ENCODE measurements at places on chromosomes 5 and 9.

DNA sequence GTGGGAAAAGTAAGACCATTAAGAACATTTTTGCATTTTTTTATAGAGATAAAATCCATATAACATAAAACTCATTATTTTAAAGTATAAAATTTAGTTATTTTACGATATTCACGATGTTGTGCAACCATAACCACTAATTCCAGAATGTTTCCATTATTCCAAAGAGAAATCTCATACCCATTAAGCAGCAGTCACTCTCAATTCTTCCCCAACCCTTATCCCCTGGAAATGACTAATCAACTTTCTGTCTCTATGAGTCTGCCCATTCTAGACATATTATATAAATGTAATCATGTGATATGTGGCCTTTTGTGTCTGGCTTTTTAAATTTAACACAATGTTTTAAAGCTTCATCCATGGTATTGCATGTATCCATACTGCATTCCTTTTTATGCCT is 115.6 kb upstream of the ADAMTSL1 start:
- no peak for DNase-seq

DNA sequence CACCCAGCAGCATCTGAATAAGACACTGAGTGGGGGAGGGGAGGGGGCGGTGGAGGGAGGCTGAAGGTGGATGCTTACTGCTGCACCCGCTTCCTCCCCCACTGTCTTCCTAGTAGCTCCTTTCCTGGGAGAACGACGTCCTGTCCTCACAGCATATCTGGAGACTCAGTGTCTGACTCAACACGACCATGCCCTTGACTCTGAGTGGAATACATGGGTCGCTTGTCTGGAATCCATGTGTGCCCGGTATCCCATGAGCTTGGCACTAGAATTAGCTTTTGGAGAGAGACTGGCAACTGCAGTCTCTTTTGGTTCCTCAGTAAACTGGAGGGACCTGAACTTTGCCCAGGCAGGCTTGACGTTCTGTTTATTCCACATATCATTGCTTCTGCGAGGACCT is 125.4 kb upstream of the FAM120A start:
- no peak for DNase-seq

GRCh38 chr5:164020116-164020515 is 514.7 kb downstream of the MAT2B start:
- no peak for DNase-seq

DNA sequence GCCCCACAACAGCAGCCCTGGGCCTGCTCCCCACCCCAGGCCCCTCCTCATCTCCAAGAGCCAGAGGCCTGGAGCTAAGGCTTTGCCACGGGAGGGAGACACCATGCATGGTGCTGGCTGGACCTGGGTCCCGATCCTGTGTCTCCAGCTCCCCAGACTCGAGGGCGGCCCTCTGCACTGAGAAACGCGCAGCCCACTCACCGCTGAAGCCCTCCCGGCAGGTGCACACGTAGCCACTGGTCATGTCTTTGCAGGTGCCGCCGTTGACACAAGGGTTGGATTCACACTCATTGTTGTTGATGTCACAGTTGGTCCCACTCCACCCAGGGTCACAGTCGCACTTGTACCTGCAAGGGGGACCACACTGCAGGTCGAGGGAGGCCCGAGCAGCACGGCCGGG is 30.4 kb upstream of the SEC16A start:
- no peak for DNase-seq

GRCh38 chr9:126504977-126505455 is 108.7 kb upstream of the LMX1B start:
- DNase-seq = no peak

DNA sequence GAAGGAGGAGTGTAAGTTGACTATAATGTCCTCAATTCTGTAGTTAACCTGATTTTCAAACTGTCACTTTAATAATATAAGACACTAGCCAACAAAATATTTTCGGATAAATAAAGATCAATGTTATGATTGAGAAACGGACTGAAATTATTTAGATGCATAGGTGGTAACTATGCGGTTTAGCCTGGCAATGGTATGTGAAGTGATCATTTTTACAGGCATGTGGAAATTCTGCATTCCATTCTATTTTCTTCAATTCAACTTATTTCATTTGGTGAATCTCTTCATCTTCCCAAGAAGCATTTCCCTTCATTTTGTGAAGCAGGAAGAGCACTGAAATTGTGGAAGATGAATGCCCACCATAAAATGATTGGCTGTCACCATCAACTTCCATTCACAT is 1457.5 kb upstream of the CDH9 start:
- no peak for DNase-seq

DNA sequence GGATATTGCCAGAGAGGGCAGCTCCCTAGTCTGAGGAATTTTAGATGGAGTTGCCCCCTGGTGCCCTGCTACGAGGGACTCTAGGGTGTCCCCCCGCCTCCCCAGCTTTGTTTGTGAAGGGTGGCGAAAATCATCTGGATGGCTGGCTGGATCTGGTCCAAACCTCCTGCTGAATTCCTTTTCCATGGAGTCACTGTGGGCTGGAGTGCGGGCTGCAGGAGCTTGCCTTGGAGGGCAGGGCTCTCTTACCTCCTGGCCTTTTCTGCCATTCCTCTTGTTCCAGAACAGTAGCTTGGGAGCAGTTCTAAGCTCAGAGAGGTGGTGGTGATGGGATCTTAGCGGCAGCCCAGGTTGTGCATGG is 2.1 kb downstream of the SYNPO start:
- no peak for DNase-seq

GRCh38 chr5:177601577-177602457 is 1.9 kb downstream of the B4GALT7 start:
- peak; percentile 30 for DNase-seq

GRCh38 chr5:21649969-21650368 is 1203.2 kb downstream of the CDH12 start:
- no peak for DNase-seq

- DNase-seq = no peak
Measured at GRCh38 chr5:86929123-86929766, 311.5 kb downstream of the COX7C start.

- DNase-seq = no peak
Measured at GRCh38 chr5:140600096-140600495, 32.9 kb downstream of the CD14 start.

DNA sequence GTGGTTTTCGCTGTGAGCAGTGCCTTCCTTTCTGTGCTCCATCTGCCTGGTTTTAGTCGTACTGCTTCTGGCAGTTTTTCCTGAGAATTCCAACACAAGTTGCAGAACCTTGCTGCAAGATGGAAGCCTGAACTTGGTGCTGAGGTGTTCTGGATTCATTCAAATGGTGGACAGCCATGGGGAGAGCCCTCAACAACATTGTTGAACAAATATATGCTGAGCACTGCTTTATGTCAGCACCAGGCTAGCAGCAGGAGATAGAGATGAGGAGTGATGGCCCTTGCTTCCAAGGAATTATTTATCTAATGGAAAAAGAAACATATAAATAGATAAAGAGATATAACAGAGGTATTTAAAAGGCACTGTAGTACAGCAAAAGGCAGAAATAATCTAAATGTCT is 7.3 kb upstream of the RPS6 start:
- no peak for DNase-seq

GRCh38 chr9:116842658-116843057 is 155.6 kb downstream of the TRIM32 start:
- DNase-seq = no peak

DNA sequence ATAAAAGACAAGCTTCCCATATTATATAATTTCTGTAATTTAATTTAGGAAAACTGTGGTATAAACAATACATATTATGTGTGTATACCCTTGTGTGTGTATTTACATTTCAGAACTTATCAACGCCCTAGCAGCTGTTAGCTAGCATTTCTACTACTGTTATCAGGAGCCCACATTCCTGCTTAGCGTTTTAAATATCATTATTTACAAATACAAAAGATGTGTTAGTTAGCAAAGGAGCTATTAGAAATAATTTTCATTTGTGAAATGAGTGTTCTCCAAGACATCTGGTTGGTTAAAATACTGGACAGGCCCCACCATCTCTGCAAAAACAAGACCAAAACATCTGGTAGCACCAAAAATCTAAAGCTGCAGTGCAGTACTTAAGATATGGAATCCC is 48.0 kb downstream of the EPB41L4A start:
- peak; percentile 72 for DNase-seq

DNA sequence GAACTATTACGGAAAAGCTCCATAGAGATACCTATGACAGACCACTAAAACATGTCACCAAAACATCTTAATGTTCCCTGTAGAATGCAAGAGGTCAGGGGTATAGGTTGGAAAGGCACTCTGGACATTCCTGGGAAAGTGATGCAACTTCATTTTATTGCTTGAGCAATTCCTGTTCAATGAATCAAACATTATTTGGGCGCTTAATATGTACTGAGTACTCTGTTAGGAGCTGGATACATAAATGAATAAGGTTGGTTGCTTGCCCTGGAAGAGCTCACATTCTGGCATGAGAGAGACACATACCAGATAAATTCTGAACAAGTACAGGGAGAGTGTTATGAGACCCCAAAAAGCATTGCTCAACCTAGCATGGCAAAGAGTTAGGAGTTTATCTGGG is 408.9 kb upstream of the DMAC1 start:
- DNase-seq = no peak

DNA sequence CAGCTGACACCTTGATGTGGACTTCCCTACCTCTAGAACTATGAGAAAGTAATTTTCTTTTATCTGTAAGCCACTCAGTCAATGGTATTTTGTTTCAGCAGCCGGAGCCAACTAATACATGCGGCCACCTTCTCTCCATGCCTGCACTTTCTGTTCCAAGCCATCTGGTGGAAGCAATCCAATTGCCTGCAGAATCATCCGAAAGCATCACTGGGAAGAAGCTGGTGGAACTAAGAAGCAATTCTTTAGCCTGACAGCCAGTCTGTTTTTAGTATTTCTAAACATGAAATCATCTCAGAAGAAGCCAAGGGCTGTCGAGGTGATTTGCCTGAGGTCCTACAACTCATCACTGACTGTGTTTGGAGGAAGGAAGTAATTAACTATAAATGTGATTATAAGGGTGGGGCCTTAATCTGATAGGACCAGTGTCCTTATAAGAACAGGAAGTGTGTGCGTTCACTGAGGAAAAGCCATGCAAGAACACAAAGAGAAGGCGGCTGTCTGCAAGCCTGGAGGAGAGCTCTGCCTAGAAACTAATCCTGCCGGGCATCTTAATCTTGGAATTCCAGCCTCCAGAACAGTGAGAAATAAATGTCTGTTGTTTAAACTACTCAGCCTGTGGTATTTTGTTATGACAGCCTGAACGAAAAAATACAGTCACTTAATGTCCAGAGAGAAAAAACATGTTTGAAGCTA is 49.1 kb downstream of the NXNL2 start:
- DNase-seq = peak; percentile 37

GRCh38 chr5:31853398-31854135 is 214.6 kb downstream of the PDZD2 start:
- DNase-seq = no peak

DNA sequence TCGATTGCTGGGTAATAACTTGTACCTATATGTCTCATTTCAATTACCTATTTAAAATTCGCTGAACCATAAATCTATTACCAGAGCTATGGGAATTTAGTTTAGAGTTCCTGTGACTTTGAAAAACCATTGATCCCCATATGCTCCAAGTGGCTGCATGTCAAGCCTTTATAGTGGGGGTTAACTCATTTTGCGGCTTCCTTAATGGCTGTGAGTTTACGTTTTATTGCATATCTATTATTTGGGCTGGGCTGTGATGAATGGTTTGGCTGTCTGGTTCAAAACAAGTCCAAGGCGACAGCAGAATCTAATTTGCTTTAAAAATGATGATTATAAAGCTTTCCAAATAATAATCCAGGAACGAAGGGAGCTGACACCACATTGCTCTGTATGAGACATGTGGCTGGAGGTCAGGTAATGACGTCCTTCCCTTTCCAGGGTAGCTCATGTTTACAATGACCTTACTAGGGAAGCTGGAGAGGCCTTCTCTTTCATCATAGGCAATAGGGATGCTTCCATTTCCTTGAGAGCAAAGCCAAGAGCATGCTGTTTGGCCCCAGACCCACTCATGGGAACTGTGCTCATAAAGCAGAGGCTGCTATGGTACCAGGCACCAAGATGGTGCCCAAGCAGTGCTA is 258.3 kb downstream of the HSPA4 start:
- DNase-seq = no peak

DNA sequence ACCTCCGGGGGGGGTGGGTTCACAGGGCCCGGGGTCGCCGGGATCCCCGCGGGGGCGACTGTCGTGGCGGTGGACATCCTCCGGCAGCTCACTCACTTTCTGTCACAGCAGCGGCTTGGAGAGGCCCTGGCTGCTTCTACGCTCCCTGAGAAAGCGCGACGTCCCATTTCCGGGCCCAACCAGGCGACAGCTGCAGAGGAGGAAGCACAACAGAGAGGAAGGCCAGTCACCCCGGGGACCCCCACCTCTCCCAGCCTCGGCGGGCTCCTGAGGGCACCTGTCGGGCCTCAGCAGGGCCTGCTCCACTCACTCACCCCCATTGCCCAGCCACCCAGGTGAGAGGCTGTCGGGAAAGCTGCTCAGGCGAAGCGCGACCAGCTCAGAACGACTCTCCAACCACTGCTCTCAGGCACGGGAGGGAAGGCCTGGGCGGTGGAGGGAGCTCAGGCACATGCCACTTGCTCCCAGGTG is 14.4 kb downstream of the BRD3 start:
- no peak for DNase-seq

DNA sequence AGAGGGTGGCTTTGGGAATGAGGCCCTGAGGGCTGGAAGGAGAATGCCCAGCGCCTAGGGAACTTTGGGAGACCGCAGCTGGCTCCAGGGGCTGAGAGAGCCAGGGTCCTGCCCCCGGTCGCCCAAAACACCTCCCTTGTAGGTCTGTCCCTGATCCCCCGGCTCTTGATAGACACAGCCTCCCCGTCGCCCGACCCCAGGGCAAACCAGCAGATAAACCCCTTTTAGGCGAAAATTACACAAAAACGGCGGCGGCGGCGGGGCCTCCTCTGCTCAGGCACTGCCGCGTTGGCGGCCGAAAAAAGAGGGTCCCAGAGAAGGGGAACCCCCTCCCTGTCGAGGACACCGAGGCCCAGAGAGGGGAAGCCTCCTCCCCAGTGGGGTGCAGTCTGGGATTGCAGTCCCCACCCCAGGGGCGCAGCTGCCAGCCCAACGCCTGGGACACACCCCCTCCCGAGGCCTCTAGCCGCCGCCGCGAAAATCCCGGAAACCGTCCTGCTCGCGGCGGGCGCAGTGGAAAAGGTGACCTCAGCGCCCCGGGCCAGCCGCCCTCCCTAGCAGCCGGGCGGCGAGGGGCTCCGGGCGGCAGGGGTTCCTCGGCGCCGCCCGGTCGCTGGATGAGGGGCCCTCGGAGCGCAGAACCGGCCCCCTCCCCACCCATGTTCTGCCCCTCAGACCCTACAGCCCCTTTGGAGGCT is 3.1 kb upstream of the BARX1 start:
- no peak for DNase-seq

DNA sequence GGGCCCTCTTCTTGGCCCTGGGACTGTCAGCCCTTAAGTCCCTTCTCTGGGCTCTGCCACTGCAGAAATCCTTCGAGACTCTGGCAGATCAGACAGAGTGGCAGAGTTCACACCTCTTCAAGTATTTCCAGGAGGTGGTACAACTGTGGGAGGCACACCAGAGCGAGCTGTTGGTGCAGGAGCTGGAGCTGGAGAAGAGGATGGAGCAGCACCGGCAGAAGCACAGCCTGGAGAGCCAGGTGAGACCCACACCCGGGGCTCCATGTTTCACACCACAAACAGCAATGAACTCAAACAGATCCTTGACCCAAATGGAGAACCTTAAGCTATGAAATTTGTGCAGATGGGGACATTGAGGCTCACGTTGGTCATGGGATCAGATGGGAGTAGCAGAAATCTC is 17.5 kb downstream of the CCDC180 start:
- no peak for DNase-seq

GRCh38 chr5:77133061-77133758 is 46.1 kb upstream of the ZBED3 start:
- DNase-seq = peak; percentile 6
